CD4-positive, alpha-beta T cell treated with Interleukin-4 for 4 hours (primary cell): ENCODE measurements at places on chromosomes 4 and X.

DNA sequence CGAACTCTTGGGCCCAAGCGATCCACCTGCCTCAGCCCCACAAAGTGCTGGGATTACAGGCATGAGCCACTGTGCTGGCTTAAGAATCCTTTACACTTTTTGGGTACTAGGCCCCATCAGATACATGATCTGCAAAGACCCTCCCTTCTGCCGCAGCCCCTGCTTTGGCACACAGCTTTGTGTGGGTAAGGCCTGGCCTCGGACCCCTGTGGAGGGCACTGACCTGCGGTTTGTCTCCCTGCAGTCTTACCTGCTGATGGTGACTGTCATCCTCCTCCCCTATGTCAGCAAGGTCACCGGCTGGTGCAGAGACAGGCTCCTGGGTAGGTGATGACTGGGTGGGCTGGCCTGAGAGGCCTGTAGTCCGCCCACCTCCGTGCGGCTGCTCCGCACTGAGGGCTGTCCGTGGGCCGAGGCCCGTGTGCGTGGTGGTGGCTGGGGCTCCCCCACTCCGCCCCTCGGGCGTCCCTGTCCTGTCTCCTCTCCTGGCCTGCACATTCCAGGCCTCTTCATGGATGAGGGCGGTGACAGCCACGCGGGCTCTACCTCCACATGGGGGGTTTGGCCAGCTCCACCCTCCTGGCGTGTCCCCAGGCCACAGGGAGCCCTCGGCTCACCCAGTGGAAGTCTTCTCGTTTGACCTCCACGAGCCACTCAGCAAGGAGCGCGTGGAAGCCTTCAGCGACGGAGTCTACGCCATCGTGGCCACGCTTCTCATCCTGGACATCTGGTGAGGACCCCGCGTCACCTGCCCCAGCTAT is 18.0 kb downstream of the DGKQ start:
- no peak for DNase-seq

DNA sequence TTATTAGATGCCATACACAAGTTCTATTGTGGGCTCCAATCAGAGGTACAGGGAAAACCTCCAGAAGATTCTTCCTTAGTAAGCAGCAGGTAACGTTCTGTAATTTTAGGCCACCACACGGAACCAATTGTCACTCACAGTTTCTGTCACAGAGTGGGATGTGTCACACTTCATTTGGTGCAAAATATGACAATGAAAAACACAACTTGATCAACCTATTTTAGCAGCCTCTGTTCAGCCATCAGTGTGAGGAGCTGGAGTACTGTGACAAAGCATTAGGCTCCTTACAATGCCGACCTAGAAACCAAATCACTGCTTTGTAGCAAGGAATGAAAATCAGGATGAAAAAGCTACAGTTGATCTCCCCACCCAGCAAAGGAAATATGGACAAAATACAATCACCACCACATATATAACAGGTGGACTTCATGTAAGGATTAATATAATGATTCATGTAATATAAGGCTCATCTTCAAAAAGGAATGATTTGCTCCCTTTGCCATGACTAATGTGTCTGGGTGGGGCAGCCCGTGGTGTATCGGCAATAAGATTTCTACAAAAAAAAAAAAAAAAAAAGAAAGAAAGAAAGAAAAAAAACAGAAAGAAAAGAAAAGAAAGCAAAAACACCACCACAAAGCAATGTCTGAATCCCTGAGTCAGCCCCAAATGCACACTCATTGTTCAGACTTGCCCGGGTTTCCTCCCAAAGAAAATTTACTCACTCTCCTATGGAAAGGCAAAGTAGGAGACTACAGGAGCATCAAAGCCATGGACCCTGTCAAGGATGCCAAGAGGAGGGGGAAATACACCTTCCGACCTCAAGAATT is 36.0 kb downstream of the SLC9A7 start:
- no peak for DNase-seq

DNA sequence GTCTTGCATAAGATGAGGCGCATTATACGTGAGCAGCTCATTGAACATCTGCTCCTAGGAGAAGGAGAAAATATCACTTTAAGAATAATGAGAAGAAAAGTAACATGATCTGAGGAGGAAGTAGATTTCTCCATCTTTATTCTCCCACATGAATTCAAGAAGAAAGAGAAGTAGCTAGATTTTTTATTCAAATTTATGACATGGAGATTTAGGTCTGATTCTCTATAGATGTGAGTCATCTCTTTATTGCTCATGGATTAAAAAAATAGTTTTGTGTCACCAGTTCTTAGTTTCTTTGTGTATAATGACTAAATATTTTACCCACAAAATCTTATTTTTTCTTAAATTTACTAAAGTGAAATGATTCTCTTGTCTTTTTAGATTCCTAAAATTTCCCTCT is 40.4 kb downstream of the HPGDS start:
- DNase-seq, result no peak

- DNase-seq, result peak; percentile 60
Observed at GRCh38 chr4:184280591-184281071, 63.0 kb upstream of the ENPP6 start.

- DNase-seq, result no peak
Observed at GRCh38 chrX:40147971-40148370, 50.2 kb upstream of the BCOR start.

GRCh38 chr4:83783215-83783614 is 247.3 kb downstream of the GPAT3 start:
- no peak for DNase-seq

- no peak for DNase-seq
Observed at GRCh38 chrX:13165266-13166189, 121.1 kb upstream of the FAM9C start.

DNA sequence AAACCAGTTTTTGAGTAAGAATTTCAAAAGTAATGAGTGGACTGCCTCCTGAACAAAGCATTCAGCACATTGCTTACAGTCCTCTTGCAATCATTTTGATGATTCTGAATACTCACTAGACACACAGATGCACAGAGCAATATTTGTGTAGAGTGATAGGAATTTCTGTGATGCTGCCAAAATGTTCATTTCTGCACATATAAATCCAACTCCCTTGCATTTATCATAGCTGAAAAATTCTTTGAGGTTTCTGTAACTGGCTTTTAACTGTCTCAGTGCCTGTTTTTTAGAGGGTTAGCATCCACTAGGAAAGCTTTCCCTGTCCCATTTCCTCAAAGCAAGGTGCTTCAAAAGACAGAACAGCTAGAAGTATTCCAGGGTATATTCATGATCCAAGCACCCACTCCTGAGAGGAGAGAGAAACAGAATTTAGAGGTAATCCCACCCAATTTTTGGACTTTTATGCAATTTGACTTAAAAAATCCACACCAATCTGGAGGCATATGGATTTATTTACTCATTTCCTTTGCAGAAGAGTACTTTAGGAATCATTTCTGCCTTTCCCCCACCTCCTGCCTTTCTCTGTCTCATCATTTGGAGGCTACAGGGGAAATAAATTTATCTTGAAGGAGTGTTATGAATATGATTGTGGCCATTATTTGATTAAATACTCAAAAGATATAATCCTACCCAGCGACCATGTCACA is 234.5 kb upstream of the SLIT2 start:
- DNase-seq, result no peak

DNA sequence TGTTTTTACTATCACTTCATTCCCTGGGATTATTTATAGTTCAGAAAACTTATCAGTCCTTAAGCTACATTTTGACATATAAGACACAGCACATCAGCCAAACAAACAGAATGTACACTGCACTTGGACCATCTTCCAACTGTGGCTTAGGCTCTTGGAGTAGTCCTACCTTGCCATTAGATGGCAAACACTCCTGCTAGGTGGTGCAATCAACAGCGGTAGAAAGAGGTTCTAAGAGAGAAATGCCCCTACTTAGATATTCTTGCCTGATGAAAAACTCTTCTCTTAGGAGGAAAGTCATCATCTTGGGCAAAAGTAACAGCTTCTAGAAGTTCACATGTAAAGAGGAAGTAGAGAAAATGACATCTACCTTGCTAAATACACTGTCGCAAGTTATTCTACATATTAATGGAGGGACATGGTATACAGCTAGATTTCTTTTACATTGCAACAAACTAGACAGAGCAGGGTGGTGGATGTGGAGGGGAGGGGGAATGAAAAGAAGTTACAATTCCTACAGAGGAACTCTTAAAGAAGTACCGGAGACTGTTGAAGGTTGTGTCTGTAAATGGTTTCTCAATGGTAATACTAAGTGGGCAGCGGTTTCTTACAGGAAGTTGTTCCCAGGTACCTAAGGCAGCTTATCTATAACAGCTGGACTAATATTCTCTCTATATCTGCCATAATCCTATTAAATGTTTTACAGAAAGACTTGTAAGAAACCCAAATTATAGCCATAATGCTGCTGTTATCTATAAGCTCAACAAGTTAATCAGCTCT is 8.1 kb upstream of the STPG2 start:
- no peak for DNase-seq

- DNase-seq, result no peak
Observed at GRCh38 chrX:151713849-151714248, 2.0 kb upstream of the FATE1 start.

DNA sequence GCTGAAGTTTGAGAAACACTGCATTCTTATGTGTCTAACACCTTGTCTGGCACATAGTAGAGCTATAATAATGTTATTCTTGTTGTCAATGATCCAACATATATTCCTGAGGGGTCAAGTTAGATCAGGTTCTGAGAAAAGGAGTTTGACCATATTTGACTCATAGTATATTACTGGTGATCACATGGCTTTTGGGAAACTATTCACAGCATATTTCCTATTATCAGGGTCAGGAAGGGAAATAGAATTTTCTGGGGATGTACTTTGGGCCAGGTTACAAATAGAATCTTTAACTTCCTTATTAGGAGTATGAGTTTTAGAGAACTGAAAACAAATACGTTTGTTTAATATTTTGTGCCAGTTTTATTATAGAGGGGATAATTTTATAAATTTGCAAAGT is 11.6 kb downstream of the IL15 start:
- DNase-seq, result no peak

GRCh38 chr4:178696515-178696914 is 1254.3 kb upstream of the AGA start:
- no peak for DNase-seq

- peak; percentile 2 for DNase-seq
Observed at GRCh38 chr4:37383579-37384229, 139.2 kb downstream of the NWD2 start.

GRCh38 chrX:53086464-53086863 is 4.3 kb downstream of the TSPYL2 start:
- no peak for DNase-seq

DNA sequence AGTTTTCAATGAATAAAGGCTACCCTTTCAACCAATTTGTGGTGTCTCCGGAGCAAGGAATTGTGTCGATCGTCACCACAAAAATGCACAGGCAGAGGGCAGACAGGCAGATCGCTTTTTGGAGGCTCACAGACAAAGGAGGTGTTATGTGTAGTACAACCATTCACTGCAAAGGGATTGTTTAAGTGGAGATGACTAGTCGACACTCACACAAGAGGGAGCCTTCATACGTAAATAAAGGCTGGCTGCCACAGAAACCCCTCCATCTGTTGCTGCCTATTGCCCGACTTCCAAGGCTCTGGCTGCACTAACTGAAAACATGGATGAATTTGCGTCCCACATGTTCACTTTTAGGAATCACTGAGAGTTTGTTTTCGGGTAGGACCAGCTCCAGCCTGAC is 281.1 kb downstream of the NKX6-1 start:
- no peak for DNase-seq
